ENCODE measurements at places on chromosomes 12 and 14.

DNA sequence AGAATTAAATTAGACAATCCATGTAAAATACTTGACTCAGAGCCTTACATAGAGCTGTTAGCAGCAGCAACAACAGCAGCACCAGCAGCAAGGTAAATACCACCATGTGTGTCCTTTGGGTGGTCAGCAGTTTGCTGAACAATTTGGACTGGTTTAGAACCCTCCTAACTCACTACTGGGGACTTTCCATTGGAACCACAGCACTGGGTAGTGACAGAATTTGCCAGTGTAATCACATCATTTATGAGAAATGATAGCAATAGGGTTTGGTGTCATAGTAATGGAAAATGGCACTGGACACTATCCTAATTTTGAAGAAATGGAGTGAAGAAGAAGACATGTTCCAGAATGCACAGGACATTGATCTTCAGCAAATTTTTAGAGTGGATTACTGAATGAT lies 392.8 kb downstream of the RAD51B start:
- no peak for DNase-seq

GRCh38 chr14:68956724-68957123 lies 22.4 kb downstream of the ACTN1 start:
- DNase-seq: no peak

- no peak for DNase-seq
Measured at GRCh38 chr12:125201090-125201489, 135.9 kb downstream of the AACS start.

DNA sequence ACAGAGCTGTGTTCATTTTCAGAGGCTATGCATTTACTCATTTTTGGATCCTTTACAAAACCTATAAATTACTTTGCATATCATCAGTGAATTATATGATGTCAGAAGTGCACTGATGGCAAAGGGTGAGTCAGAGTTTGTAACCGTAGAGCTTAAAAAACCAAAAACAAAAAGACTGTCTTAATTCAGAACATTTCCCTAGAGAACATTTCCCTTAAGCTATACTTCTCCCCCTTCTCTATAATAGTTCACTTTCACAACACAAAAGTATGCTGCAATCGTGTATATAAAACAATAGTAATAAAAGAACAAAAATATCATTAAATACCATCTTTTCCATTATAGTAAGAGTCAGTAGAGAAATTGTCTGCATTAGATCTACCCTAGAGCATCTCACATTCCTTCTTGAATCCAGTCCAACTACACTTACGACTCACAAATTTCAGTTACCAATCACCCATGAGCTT lies 934.9 kb downstream of the LRFN5 start:
- DNase-seq: no peak
